CD4-positive, CD25-positive, alpha-beta regulatory T cell (primary cell): ENCODE measurements at places on chromosomes 5 and 9. TPM values are rescaled to one million over a fixed set of nuclear protein-coding genes. Genes with fewer than 3 reads are reported as not detected.

GRCh38 chr5:23440703-23441102 lies 66.7 kb upstream of the PRDM9 start:
- no peak overlapping the region for H3K4me3 ChIP-seq
- no peaks in the 10 kb centered on the region for H3K36me3 ChIP-seq
- no peak for DNase-seq

DNA sequence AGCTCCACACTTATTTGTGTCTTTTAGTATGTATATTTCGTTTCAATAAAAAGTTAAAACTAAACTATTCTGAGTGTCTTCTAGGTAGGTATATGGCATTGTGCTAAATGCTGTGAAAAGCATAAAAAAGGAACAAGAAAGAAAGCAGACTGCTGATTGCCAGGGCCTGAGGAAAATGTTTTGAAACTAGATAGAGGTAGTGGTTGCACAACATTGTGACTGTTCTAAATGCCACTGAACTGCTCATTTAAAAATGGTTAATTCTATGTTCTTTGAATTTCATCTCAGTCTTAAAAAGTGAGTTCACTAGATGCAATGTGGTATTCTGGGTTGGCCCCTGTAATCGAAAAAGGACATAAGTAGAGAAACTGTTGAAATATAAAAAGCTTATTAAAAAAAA lies 2.6 kb upstream of the ALAD start:
- H3K4me1 ChIP-seq: peaks cover 25% of the 10 kb centered on the region
- H3K27me3 ChIP-seq: no peaks in the 10 kb centered on the region
- peaks cover 7% of the 10 kb centered on the region for H3K36me3 ChIP-seq
- no peak for DNase-seq

- H3K36me3 ChIP-seq: no peaks in the 10 kb centered on the region
- peaks cover 3% of the 10 kb centered on the region for H3K4me1 ChIP-seq
- no peak for DNase-seq
- H3K27me3 ChIP-seq: no peaks in the 10 kb centered on the region
- H3K27ac ChIP-seq: no peak overlapping the region
These were observed 43.8 kb upstream of the CTSL start for GRCh38 chr9:87682085-87682484.

- H3K27ac ChIP-seq: no peak overlapping the region
- no peaks in the 10 kb centered on the region for H3K4me1 ChIP-seq
- DNase-seq: no peak
- no peak overlapping the region for H3K4me3 ChIP-seq
- no peaks in the 10 kb centered on the region for H3K36me3 ChIP-seq
- H3K27me3 ChIP-seq: no peaks in the 10 kb centered on the region
These were observed 227.8 kb downstream of the MELK start for GRCh38 chr9:36800455-36800854.

GRCh38 chr9:23615569-23615968 lies 210.5 kb downstream of the ELAVL2 start:
- no peak for DNase-seq
- no peaks in the 10 kb centered on the region for H3K27me3 ChIP-seq
- no peaks in the 10 kb centered on the region for H3K36me3 ChIP-seq
- no peaks in the 10 kb centered on the region for H3K4me1 ChIP-seq

DNA sequence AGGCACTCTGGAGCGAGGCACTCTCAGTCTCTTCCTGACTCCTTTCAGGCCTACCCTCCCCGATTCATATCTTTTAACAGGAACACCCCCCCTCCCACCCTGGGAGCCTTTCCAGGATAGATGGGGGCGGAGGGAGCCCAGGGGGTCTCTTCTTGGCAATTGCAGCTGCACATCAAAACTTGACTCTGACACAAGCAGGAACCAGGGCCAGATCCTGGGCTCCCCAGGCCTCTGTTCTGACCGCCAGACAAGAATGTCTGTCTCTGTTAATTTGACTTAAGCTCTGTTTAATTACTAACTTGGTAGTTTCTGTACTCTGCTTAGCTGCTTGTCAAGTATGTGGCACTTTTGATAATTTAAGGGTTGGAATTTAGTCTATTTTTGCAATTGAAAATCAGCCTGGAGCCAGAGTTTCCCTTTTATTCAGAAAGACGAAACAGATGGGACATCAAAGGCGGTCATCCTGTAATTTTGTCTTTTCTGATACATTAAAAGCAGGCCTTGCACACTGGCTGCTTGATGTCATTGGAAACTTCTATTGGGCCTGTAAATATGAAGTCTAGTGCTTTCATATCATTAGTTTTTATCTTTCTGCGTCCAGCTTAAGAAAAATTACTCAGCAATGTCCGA lies 43.3 kb downstream of the ACTL7B start:
- no peak overlapping the region for H3K27ac ChIP-seq
- peaks cover 6% of the 10 kb centered on the region for H3K27me3 ChIP-seq
- H3K4me1 ChIP-seq: no peaks in the 10 kb centered on the region
- H3K4me3 ChIP-seq: no peak overlapping the region
- H3K36me3 ChIP-seq: no peaks in the 10 kb centered on the region

GRCh38 chr5:116372931-116373597 lies 201.6 kb downstream of the SEMA6A start:
- no peaks in the 10 kb centered on the region for H3K4me1 ChIP-seq
- DNase-seq: no peak
- H3K27ac ChIP-seq: no peak overlapping the region
- H3K27me3 ChIP-seq: no peaks in the 10 kb centered on the region
- no peaks in the 10 kb centered on the region for H3K36me3 ChIP-seq
- no peak overlapping the region for H3K4me3 ChIP-seq

GRCh38 chr9:109171926-109172325 lies 4.9 kb upstream of the FRRS1L start:
- H3K4me3 ChIP-seq: no peak overlapping the region
- H3K36me3 ChIP-seq: no peaks in the 10 kb centered on the region
- DNase-seq: no peak
- no peaks in the 10 kb centered on the region for H3K4me1 ChIP-seq

DNA sequence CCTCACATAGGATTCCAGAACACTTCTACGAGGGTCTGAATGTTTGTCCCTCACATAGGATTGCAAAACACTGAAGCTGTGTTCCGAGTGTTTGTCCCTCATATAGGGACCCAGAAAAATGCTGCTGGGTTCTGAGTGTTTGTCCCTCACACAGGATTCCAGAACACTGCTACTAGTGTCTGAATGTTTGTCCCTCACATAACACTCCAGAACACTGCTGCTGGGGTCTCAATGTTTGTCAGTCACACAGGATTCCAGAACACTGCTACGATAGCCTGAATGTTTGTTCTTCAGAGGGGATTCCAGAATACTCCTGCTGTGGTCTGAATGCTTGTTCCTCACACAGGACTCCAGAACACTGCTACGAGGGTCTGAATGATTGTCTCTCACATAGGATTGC lies 218.7 kb downstream of the FOXD4L6 start:
- H3K4me1 ChIP-seq: no peaks in the 10 kb centered on the region
- no peak for DNase-seq
- no peak overlapping the region for H3K27ac ChIP-seq
- H3K27me3 ChIP-seq: no peaks in the 10 kb centered on the region

DNA sequence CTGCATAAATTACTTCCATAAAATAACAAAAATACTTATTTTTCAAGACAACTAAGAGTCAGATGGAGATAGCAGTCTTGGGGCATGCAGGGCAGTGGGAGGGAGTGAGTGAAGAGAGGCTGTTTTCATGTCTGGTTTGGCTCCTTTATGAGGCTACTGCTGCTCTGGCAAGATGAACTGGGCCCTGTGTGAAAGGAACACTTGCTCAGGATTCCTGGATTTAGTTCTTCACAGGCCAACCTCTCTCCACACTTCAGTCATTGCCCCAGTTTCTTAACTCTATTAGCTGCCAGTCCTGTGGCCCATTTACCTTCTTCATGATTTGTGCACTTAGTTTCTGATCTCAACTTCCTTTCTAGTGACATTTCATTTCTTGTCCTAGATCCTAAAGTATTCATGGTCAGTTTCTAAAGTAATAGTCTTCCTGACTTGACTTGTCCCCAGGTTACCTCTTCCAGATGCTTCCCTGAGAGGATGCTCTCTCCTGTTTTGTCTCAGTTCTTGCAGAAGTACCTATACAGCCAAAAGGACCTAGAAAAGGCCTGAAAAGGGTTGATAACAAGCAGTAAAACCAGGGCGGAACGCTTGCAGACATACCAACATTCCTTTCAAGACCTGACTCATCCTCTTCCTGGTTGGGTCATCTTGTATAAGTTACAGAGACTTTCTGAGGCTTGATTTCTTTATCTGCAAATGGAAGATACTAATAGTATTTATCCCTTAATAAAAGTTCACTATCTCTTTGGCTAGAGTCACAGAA lies 77.0 kb upstream of the ZFAND5 start:
- H3K27ac ChIP-seq: no peak overlapping the region
- H3K27me3 ChIP-seq: no peaks in the 10 kb centered on the region
- H3K4me1 ChIP-seq: peaks cover 18% of the 10 kb centered on the region
- DNase-seq: no peak

- no peak overlapping the region for H3K27ac ChIP-seq
- H3K4me3 ChIP-seq: no peak overlapping the region
- DNase-seq: no peak
- H3K4me1 ChIP-seq: no peaks in the 10 kb centered on the region
- H3K36me3 ChIP-seq: no peaks in the 10 kb centered on the region
These were observed 96.7 kb downstream of the SNCAIP start for GRCh38 chr5:122408592-122409224.

DNA sequence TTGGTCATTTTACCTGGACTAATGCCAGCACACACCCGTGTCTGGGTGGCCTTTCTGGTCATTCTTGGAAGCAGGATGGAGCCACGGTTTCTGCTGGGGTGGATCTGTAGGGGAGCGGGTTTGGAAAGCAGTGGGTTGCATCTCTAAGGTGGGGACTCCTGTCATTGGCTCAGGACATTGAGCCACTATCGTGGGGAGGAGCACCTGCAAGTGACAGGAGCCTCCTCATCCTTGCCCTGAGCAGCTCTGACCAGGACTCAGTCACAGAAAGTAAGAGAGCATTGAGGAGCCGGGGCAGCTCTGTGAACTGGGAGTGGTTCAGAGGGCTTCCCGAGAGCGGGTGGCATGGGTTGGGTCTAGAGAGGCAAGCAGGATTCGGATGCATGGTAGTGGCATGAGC lies 3.7 kb downstream of the B4GALT7 start:
- no peak overlapping the region for H3K4me3 ChIP-seq
- H3K27ac ChIP-seq: no peak overlapping the region
- peaks cover 19% of the 10 kb centered on the region for H3K4me1 ChIP-seq
- no peaks in the 10 kb centered on the region for H3K27me3 ChIP-seq
- no peak for DNase-seq

GRCh38 chr9:2019723-2020122 lies 4.6 kb downstream of the SMARCA2 start:
- no peak for DNase-seq
- peak overlapping the region; percentile 95 for H3K4me3 ChIP-seq
- peaks cover 63% of the 10 kb centered on the region for H3K4me1 ChIP-seq
- H3K36me3 ChIP-seq: no peaks in the 10 kb centered on the region

GRCh38 chr5:127311349-127311748 lies 20.8 kb downstream of the MEGF10 start:
- no peak for DNase-seq
- no peaks in the 10 kb centered on the region for H3K4me1 ChIP-seq
- H3K36me3 ChIP-seq: no peaks in the 10 kb centered on the region
- no peak overlapping the region for H3K27ac ChIP-seq

DNA sequence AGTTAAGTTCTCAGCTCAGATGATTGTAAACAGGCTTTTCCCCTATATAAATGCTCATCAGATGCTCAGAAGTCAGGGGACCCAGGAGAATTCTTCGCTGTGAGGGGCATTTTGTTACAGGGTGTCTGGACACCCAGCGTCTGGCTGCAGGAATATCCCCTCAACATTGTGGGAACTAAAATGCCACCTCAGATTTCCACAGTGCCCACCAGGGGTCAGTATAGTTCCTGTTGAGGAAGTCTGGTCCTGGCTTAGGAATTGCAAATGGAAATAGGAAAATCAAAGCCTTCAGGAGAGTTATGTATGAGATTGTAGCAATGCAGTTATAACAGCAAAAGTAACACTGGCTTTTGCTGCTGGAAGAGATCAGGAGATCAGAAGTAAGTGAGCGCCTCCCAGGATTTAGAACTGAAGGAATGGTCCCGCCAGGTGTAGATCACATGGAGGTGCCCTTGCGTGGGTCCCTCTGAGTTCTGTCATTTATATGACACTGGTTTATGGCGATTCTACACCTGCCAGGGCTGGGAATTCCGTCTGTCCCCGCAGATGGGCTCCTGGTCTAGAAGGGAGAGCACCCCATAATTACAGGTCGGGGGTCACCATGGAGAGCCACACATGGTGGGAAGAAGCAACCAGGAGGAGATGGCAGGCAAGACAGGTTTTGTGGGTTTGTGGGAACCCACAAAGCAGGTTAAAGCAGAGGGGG lies 47.1 kb upstream of the CTSL start:
- no peak overlapping the region for H3K27ac ChIP-seq
- DNase-seq: no peak
- no peaks in the 10 kb centered on the region for H3K4me1 ChIP-seq
- H3K4me3 ChIP-seq: no peak overlapping the region
- no peaks in the 10 kb centered on the region for H3K27me3 ChIP-seq
- no peaks in the 10 kb centered on the region for H3K36me3 ChIP-seq

GRCh38 chr5:134889335-134889734 lies 15.2 kb downstream of the TXNDC15 start:
- H3K4me3 ChIP-seq: no peak overlapping the region
- peaks cover 49% of the 10 kb centered on the region for H3K36me3 ChIP-seq
- H3K4me1 ChIP-seq: no peaks in the 10 kb centered on the region
- no peak overlapping the region for H3K27ac ChIP-seq

- no peak overlapping the region for H3K27ac ChIP-seq
- H3K36me3 ChIP-seq: no peaks in the 10 kb centered on the region
- H3K4me3 ChIP-seq: no peak overlapping the region
- H3K27me3 ChIP-seq: no peaks in the 10 kb centered on the region
- no peak for DNase-seq
These were observed 120.1 kb upstream of the TMEM161B start for GRCh38 chr5:88388476-88389337.

DNA sequence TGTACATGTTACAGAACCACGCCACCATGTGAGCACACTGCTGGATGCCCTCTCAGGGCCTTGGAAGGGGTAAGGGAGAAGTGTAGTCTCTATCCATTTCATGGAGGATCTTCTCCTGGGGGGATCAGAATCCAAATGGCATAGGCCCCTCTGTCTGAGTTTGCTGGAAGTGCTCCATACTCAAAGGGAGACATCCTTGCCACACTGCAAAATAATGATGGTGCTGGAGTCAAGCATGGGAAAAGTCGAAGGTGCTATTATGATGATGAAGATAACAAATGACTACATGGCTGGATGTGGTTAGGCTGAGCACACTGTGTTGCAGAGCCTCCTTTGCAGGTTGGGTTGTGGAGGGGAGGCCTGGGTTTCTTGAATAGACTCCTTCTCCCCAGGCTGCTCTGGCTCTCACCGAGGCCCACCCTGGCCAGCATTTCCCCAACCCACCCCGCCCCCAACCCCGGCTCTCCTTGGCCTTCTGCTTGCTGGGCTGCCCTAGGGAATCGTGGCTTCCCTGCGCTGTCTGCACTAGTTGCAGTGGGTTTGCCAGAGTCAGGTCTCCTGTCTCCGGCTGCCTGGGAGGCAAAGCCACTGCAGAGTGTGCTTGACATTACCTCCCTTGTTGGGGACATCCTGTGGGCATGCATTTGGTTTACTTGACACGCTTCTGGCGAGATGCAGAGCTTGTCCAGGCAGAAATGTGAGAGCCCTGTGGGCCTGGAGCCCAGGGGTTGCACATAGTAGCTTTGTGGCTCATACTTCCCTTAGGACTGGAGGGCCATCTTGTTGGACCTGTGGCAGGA lies 3.0 kb downstream of the MVB12B start:
- peaks cover 16% of the 10 kb centered on the region for H3K4me1 ChIP-seq
- no peak overlapping the region for H3K4me3 ChIP-seq
- H3K36me3 ChIP-seq: no peaks in the 10 kb centered on the region
- no peak for DNase-seq

KIAA1958 gene
- polyA plus RNA-seq: 1.3 TPM

DNM1 gene
- not detected for polyA plus RNA-seq

ARRDC1 gene
- 45.5 TPM for polyA plus RNA-seq

MZB1 gene
- polyA plus RNA-seq: 0.39 TPM

IL31RA gene
- polyA plus RNA-seq: not detected

SLC36A2 gene
- not detected for polyA plus RNA-seq

NTRK2 gene
- polyA plus RNA-seq: not detected
